Stimulated activated CD4-positive, alpha-beta T cell treated with anti-CD3 and anti-CD28 coated beads, Interleukin-15, amount 100 ng/mL, for 1 hour (primary cell): ENCODE measurements at places on chromosomes 3 and 15.

- DNase-seq: no peak
Measured at GRCh38 chr3:78912259-78912658, 855.5 kb downstream of the ROBO1 start.

- no peak for DNase-seq
Measured at GRCh38 chr3:110343376-110343775, 728.2 kb upstream of the NECTIN3 start.

DNA sequence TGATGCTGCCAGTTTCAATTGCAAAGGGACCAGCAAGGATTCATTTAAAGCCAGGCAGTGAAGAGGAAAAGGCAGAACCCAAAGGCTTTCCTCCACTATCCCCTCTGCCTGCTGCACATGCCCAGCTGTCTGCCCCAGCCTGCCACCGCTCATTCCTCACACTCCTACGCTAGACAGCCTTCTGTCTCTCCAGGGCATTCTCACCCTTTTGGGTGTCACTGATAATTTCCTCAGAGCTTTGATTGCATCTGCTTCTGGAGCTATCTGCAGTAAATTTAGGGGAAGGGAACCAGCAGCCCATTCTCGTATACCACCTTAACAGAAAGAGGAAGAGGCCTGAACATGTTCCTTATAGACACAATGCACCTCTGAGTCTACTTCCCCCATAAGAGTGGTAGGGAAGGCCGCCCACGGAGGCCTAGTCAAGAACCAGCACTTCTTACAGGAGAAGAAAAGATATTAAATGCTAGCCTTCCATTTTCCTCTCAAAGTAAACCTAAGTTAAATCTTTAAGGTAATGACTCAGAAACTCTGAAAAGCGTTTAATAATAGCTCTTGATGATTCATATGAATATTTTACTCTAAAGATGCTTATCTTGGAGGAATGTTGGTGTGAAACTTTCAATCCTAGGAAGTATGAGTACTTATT lies 20.9 kb downstream of the NUDT16 start:
- DNase-seq: no peak

DNA sequence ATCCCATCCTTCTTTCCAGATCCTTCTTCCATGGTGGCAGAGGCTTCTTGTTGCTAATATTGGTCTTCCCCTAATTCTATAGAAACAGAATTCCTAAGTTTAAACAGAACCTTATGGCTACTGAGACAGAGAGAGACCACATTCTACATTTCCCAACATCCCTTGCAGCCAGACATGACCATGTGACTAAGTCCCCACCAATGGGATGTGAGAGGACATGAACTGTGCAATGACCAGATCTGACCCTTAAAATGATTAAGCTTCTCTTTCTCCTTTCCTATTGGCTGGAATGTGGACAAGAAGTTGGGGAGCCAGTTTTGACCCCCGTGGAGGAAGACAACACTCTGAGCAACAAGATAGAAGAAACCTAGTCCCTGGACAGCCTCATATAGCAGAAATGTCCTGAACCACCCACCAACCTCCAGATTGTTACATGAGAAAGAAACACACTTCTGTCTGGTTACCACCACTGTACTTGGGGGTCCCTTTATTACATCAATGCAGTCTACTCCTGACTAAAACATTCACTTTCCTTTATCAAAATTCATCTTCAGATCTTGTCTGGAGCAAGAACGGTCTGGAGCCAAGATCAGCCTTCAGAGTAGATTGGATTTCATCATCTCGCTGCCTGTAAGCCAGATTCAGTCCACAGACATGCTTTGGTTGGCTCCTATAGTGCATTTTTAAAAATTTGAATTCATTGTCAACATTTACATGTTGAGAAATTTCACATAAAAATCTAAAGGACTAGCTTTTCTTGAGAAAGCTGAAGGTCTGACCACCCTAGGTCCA lies 183.9 kb downstream of the SHQ1 start:
- no peak for DNase-seq

GRCh38 chr3:178699810-178700209 lies 163.6 kb downstream of the KCNMB2 start:
- no peak for DNase-seq

DNA sequence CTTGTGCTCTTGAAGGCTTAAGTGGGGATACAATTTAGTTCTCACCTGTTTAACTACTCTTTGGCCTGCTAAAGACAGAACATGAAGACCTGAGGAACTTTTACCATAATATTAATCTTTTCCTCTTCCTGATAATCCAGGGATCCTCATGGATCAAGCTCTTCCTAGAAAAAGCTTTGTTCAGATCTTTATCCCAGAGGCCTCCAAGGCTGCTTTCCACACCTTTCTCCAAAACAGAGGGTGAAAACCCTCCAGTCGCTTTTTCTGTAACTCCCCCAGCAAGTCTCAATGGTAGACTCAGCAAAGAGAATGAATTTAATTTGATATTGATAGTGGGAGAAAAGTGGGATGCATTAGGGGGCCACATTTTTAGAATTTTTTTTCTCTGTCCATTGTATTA lies 203.6 kb downstream of the CGGBP1 start:
- DNase-seq: no peak

DNA sequence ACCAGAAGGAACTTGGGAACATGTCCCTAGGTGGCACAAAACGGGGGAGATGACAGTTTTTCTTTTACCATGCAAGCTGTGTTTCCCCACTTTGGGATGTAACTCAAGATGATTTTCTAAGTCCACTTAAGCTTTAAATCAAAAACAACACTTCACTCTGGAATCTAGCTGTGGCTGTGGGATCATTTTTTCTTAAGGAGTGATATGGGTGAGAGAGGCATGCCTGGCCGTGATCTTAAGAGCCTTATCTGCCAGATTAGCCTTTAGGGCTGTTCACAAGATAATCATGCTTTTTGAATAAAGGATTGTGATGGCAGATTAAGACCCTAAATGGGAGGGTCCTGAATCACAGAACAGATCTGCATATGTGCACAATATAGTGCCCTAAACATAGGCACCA lies 384.8 kb upstream of the SEMA6D start:
- no peak for DNase-seq

DNA sequence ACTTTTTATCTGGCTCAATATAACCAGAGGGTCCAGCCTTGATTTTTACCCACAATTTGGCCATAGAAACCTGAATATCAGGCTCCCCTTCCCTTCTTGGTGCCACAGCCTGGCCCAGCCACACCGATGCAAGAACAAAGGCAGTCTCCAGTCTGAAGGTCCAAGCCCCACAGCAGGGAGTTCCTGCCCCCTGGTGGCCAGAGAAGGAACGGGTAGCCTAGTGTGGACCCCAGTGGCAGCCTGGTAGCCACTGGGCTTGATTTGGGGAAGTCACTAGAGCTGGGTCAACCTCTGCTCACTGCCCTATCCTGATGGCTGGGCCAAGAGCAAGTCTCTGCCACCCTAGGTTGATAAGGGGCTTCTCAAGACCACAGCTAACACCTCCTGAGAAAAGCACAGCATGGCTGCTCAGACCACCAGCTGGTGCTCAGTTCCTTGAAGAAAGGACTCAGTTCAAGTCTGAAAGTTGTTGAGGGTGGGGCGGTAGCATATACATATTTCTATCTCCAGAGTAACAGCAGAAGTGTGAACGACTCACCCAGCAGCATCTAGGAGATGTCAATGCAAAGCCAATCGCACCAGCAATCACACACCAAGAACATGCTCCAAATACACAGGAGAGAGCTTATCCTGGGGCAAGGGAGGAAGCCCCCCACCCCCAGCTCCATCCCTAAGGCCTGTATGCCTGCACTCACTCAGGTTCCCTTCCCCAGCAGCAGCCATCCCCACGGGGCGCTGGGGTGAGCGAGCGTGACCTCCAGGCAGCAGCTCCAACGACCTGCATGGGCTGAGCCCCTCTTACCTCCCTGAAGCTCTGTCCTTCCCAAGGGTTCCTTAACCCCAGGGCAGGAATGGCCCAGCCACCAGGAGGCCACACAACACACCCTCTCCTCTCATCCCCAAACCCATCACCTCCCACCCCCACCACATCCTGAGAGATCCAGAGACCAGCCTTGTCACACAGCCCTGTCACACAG lies 7.6 kb downstream of the PFKFB4 start:
- peak; percentile 65 for DNase-seq

- no peak for DNase-seq
Measured at GRCh38 chr3:32850226-32850625, 32.4 kb downstream of the TRIM71 start.

GRCh38 chr3:50132421-50133282 lies 22.5 kb upstream of the SEMA3F start:
- no peak for DNase-seq

GRCh38 chr15:40242213-40242599 lies 3.3 kb downstream of the PAK6 start:
- DNase-seq: no peak

GRCh38 chr3:42635111-42635510 lies 18.4 kb upstream of the ZBTB47 start:
- no peak for DNase-seq

DNA sequence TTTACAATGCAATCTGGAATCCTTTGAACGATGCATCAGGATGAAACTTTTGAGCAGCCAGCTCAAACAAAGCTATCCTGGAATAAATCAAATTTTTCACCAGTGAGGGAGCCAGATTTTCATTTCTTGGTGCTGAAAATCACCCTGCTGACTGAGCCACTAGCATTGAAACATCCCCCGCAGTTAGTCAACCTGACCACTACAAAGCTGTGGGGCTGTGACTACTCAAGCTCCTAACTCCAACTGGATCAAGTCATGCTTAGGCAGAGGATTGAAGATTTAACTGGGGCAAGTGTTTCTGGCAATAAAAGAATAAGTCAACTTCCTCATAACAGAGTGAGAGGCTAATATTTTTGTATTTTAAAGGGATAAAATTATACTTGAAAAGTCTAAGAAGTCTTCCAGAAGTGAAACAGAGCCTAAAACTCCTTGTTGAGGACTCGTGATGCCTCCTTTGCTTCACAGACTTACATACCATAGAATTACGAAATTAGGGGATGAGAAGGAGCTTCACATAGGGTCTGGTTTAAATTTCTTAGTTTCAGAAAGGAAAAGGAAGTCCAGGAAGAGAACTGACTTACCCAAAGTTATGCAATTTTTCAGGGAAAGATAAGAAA lies 177.8 kb downstream of the SERPINI1 start:
- DNase-seq: no peak
